ENCODE measurements at places on chromosomes 6 and 20.
A peak's percentile ranks its signal among the peaks of the same experiment; 100 is the strongest.

DNA sequence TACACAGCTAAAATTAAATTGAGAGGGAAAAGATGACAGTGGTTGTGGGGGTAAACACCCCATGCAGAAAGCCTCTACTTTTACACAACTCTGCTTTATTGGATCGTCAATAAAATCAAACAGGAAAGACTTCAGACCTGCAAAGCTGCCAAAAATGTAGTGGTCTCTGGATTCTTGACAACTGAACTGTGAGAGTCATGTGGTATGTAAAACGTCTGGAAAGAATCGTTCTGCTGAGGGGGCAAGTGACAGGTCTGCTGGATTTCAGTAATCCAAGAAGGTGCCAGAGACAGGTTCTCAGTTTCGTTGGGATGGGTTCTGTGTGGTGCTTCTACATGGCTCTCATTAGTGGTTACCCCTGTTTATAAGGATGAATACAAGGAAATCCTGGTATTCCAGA is 63.3 kb downstream of the TSPYL4 start:
- no peak for DNase-seq

DNA sequence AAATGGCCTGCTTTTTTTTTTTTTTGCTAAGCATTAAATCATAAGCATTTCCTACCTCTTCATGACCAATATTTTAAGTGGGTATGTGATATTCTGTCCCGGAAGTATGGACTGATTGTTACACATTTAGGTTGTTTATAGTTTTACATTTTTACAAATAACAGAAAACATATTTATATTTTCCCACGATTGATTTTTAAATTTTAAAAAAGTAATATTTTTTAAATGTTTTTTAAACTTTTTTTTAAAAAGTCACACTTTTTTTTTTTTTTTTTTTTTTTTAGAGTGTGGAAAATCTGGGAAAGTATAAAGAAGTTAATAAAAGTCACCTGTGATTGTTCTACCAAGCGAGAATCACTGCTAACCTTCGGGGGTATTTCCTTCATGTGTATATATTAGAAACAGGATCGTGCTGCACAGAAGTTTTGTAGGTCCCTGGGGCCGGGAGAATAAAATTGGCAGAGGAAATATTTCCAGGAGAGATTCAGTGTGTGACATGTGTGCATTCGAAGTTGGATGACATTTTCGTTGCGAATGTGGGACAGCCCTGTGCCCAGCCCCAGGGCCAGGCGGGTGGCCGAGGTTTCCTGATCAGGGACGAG is 173.1 kb downstream of the CDC5L start:
- no peak for DNase-seq

GRCh38 chr20:59374261-59374660 is 73.8 kb downstream of the EDN3 start:
- DNase-seq, result no peak

- DNase-seq, result no peak
Observed at GRCh38 chr6:132464538-132465256, 48.2 kb downstream of the STX7 start.

GRCh38 chr6:104095661-104096416 is 763.9 kb downstream of the HACE1 start:
- DNase-seq, result no peak

DNA sequence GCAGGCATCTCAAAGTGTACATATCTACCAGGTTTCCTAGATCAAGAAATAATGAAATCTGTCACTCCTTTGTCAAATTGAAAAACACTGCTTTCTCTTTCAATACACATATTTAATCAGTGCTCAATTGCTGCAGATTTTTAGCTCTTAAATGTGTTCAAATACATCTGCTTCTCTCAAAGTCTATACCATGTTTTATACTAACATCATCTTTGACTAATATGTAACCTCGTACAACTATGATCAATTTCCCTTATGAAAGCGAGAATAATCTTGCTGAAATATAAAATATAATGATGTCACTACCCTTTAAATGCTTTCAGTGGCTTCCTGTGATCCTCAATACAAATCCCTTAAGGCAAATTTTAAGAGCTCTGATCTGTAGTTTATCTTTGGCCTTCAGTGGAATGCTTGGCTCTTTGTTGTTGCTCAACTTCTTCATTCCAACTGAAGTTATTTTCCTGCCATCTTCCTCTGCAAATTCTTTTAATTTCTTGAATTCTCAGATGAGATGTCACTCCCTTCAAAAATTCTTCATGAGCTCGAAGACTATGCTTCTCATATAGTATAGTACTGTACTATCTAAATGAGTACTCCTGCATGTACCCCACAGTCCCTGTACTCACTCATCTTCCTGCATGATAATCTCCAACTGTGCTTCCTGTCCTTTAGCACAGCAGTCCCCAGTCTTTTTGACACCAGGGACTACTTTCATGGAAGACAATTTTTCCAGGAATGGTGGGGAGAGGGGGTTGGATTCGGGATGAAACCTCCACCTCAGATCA is 545.1 kb upstream of the GJE1 start:
- no peak for DNase-seq

DNA sequence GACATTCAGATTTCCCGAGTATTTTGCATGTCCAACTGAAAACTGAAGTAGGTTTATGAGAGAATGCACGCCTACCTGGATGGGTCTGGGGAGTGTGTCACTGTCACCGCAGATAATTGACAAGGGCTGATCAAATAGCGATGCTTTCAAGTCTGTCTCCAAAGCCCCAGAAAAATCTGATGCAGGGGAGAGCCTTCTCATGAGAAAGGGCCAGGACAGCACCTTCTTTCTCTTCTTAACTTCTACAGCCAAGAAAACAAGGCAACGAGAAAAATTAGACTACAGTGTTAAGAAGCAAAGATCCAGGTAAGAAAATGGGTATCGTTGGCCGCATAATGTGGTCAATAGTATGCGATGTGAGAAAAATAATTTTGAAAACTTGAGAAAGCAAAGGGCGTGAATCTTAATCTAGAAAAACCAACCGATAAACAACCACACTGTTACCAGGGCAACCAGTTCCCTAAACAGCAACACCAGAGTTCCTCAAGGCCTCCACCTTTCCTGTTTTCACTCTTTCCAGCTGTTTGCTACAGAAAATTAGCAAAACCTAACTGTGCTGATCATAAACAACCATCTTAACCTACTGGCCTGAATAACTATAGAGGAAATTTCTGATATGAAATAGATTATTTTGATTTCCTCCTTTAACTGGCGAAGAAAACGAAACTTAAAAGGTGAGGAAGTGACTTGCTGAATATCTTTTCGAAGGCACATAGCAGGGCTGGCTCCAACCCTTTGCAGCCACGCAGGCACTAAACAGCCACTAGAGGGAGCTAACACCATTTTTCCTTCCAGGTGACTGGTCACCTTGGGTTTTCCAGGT is 2.6 kb downstream of the TAGAP start:
- peak; percentile 66 for DNase-seq

GRCh38 chr6:160398674-160399271 is 50.6 kb downstream of the SLC22A3 start:
- no peak for DNase-seq

- DNase-seq, result no peak
Observed at GRCh38 chr6:149094156-149094555, 223.4 kb upstream of the TAB2 start.

- DNase-seq, result no peak
Observed at GRCh38 chr20:40606237-40606636, 82.8 kb downstream of the MAFB start.

DNA sequence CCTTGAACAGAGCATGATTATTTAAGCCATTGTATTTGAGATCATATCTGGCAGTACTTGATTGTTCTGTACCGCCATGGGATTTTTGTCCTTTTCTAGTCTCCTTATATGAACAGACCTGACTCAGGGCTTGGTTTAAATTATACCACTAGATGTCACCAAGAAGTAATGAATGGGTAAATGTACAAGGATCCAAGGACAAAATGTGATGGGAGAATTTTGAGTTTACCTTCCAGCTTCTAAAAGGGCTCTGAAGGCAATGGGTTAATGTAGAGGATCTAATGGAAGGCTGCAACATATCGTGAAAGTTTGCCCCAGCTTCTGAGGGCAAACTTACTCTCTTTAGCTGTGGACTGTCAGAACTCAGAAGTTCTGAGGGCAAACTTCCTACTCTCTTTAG is 12.0 kb downstream of the RNF8 start:
- DNase-seq, result no peak

- DNase-seq, result no peak
Observed at GRCh38 chr20:58069207-58069606, 159.2 kb downstream of the ANKRD60 start.

GRCh38 chr6:136225496-136225895 is 24.6 kb downstream of the MTFR2 start:
- DNase-seq, result no peak

DNA sequence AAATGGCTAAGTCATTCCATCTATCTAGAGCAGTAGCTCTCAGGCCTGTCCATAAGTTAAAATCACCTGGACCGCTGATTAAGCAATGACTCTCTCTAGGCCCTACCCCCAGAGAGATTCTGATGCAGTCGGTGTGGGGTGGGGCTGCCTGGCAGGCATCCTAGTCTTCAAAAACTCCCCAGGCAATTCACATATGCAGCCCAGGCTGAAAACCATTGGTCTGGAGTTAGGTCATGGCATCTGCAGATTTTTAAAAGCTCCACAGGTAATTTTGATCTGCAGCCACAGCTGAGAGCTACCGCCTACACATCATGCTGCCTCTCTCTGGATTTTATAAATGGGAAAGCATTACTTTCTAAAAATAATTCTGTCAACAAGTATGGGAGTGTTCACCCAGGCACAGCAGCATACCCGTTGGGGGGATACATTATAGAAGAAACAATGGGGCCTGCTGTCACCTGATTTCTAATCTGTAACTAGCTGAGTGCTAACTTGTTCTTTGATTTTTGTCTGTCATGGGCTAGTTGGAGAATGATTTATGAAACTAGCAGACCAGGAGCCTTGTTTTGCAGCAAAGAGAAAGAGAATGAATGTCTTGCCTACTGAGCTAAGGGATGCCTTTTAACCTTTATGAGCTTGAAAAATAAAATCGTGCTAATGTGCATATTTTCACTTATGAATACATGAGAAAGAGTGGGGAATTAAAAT is 44.1 kb upstream of the ATXN1 start:
- DNase-seq, result no peak

Measured in ovary (tissue), 10 donors.